Fibroblast of skin of back (primary cell): ENCODE measurements at places on chromosomes 11 and 22.

DNA sequence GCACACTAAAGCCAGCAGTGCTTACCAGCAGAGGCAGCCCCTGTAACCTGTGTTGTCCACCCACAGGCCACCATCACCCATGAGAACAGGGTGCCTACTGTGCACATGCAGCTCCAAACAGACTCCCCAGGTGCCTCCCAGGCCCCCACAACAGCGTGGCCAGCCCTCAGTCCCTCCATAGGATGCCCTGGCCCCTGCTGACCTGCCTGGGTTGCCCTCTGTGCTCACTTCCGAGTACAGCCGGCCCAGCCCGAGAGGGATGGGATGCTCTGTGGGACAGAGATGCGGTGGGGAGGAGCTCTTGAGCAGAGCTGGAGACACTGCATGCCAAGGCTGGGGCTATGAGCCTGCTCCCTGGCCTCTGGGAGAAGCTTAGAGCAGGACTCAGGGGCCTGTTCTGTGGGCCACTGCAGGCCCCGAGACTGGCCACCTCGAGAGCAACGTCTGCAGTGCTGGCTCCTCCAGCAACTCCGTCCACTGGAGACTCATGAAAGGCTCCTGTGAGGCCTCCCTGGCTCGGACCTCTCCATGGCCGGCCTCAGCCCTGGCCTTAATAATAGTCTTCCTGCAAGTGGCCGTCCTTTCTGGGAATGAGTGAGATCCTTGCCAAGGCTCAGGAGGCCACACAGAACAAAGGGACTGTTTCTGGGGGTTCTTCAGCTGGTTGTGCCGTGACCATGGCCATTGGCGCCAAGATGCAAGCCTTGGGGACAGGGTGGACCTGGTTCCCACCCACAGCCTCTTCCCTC is 27.0 kb downstream of the FADS2 start:
- DNase-seq = no peak

GRCh38 chr11:62954478-62954877 is 30.3 kb downstream of the SLC22A6 start:
- DNase-seq = no peak

DNA sequence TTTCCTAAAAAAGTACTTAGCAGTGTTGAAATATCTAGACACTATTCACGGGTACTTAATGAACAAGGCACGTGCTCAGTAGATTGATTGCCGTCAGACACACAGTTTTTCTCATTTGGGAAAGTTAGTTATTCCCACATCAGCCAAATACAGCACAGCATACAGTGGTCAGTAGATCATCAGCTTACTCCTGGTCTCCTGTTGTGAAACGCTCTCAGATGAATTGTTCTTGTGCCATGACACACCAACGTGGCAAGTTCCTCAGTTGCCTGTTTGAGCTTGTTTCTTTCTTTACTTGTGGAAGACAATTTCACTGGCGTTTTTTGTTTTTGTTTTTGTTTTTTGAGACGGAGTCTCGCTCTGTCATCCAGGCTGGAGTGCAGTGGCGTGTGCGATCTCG is 8.6 kb downstream of the TAB1 start:
- no peak for DNase-seq

DNA sequence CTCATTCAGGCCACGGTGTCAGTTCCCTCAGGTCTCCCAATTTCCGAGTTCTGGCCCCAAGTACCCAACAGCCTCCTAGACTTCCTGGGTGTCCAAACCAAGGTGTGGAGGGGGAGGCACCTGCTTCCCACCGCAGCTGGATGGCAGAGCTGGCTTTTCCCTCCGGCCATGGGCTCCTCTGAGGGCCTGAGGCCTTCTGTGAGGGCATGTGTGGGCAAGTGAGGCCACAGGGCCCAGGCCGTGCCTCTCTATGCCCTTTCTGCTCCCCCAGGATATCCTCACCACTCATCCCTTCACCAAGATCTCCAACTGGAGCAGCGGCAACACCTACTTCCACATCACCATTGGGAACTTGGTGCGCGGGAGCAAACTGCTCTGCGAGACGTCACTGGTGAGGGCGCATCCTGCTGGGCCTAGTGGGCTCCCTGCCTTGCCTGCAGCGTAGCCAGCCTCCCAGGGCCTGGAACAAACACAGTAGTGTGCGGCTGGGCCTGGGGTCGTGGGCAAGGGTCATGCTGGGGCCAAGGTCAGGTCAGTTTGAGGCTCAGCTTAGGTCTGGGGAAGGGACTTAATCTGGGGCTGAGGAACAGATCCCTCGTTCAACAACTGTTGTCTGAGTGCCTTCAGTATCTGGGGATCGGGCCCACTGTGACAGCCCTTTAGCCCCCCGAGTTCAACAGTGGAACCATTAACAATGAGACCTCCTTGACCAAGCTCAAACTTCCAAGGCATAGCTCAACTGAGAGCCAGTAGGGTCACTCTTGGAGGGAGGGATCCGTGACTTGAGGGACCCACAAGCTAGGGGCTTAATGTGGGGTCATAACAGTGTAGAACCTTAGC is 85.8 kb downstream of the MYO7A start:
- DNase-seq = no peak

GRCh38 chr22:35367331-35367886 is 13.5 kb upstream of the HMOX1 start:
- DNase-seq = no peak

GRCh38 chr11:127950162-127950561 is 637.2 kb downstream of the ETS1 start:
- DNase-seq = no peak

GRCh38 chr11:20374741-20375300 is 11.3 kb downstream of the HTATIP2 start:
- peak; percentile 43 for DNase-seq

DNA sequence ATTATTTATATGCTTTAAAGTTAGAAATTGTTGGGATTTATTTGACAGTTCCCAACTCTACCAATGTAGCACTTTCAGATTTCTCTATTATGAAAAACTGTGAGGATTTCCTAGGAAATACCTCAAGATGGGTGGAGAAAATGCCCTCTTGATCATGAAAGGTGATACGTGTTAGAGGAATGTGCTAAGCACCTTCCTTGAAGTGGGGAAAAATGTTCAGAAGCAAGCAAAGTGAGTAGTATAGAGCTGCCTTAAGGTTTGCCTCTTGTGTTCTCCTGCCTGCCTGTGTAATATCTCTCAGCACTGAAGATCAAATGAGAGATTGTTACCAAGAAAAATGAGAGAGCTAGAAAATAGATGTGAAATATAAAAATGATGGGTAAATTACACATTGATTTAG is 58.2 kb downstream of the YAP1 start:
- DNase-seq = peak; percentile 55

DNA sequence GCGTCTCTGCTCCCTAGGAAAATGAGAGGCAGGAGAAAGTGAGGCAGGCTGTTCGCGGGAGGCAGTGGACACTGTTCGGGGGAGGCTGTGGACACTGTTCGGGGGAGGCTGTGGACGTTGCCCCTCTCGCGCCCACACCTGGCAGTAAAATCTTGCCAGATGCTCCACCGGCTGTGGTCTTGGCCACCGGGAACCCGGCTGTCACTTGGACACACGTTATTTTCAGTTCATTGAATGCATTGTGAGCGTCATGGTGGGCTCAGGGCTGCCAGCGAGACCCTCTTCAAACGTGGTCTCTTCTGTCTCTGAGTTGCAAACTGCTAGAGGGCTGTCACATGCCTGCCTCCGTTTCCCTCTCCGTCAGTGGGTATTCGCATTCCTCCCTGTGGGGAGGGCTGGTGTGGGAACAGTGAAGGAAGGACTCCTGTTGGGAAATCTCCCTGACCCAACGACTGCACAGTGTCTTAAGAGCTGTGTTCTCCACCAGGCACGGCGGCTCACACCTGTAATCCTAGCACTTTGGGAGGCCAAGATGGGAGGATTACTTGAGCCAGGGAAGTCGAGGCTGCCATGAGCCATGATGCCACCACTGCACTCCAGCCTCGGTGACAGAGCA is 1.4 kb downstream of the PRR5 start:
- DNase-seq = no peak

DNA sequence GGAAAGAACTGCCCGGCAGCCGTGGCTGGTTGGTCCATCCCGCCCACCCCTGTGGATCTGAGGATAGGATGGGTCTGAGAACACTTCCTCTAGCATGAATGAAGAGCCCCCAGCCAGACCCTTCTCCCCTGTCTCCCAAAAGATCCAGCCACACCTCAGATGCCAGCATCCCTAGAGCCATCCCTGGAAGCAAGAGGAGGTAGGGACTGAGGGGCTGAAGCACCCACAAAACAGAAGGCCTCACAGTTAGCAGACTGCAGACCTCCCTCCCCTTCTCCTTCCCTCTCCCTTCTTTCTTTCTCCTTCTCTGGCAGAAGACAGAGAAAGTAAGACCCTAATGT is 1.7 kb downstream of the NRXN2 start:
- DNase-seq = no peak

- DNase-seq = no peak
These were observed 86.6 kb downstream of the SHANK2 start for GRCh38 chr11:71165771-71166170.

GRCh38 chr11:59558270-59558643 is 46.9 kb downstream of the OR4D9 start:
- no peak for DNase-seq

GRCh38 chr11:1826552-1827094 is 8.2 kb upstream of the SYT8 start:
- DNase-seq = peak; percentile 80

DNA sequence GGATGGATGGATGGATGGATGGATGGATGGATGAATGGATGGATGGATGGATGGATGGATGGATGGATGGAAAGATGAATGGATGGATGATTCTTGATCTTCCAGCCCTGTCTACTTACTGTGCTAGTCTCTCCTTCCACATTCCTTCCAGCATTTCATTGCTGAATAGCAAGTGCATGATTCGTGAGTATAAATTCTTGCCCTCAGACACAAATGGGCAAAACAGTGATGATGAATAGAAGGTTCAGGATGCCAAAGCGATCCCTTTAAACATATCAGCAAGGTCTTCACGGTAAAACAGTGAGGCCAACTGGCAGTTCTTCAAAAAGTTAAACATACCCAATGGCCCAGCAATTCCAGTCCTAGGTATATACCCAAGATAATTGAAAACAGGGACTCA is 400.2 kb downstream of the MN1 start:
- DNase-seq = peak; percentile 82

GRCh38 chr11:121299417-121299816 is 6.8 kb downstream of the SC5D start:
- no peak for DNase-seq

DNA sequence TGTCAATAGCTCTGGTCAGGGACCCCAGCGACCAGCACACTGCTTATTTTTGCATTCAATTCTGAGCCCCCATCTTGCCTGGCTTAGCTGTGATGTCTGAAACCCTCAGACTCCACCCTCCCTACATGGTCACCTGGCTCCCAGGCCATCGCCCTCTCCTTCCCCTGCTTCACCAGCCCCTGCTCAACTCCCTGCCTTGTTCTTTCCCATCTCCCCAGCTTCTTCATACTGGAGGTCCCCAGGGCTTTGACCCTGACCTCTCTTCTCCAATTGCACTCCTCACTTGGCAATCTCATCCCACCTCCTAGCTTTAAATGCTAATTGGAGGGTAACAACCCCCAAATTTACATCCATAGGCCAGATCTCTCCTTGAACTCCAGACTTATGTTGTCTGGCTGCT is 84.3 kb upstream of the GNAZ start:
- DNase-seq = no peak
